HepG2 (cell line): ENCODE measurements at places on chromosomes 7 and 10.

GRCh38 chr10:118720685-118721538, 33.9 kb downstream of the CACUL1 start:
- no peak overlapping the region for H3K4me3 ChIP-seq
- peak; percentile 28 for DNase-seq
- H3K27me3 ChIP-seq, result no peaks in the 10 kb centered on the region
- H3K36me3 ChIP-seq, result peaks cover 13% of the 10 kb centered on the region; the same call in 2 of the 3 replicates
- no peak overlapping the region for H3K27ac ChIP-seq
- no peaks in the 10 kb centered on the region for H3K4me1 ChIP-seq

GRCh38 chr10:31975157-31975765, 46.6 kb upstream of the ARHGAP12 start:
- H3K4me3 ChIP-seq, result no peak overlapping the region
- H3K4me1 ChIP-seq, result peaks cover 17% of the 10 kb centered on the region
- DNase-seq, result no peak

DNA sequence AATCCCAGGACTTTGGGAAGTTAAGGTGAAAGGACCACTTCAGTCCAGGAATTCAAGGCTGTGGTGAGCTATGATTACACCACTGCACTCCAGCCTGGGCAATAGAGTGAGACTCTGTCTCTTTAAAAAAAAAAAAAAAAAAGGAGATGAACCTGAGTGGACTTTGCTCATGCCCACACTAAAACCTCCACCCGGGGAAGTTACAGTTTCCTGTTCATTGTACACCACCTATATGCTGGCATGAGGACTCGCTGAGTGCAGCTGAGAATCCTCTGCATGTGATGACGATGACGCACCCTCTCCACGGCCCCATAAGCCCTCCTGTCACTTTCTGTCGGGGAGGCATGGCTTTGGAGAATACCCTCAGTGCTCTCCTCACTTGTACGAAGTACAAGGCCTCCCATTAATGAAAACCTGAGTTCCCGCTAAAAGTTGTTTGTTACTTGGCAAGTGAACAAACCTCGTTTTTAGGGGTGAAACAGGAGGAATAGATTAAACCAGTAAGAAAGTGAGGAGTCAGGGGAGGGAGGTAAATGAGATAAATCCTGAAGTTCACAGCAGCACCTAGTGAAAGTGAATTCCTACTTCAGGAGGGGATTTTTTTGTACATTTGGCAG, 15.9 kb downstream of the TMEM176B start:
- no peak overlapping the region for H3K27ac ChIP-seq
- H3K36me3 ChIP-seq, result no peaks in the 10 kb centered on the region
- H3K4me1 ChIP-seq, result peaks cover 18% of the 10 kb centered on the region
- peak; percentile 50 for DNase-seq
- no peak overlapping the region for H3K4me3 ChIP-seq

GRCh38 chr7:32051128-32051527, 19.1 kb downstream of the PDE1C start:
- no peaks in the 10 kb centered on the region for H3K27me3 ChIP-seq
- no peak overlapping the region for H3K4me3 ChIP-seq
- no peak overlapping the region for H3K27ac ChIP-seq
- no peaks in the 10 kb centered on the region for H3K4me1 ChIP-seq
- DNase-seq, result no peak

GRCh38 chr10:119041326-119041725, 11.8 kb downstream of the NANOS1 start:
- no peak for DNase-seq
- H3K27ac ChIP-seq, result no peak overlapping the region
- H3K36me3 ChIP-seq, result peaks cover 39% of the 10 kb centered on the region
- 0 out of 2 replicates have a peak, but pooled peaks cover 6% of the 10 kb centered on the region for H3K4me1 ChIP-seq
